Posterior vena cava (tissue), 2 donors: ENCODE measurements at places on chromosomes 5 and 9. TPM values are rescaled to one million over a fixed set of nuclear protein-coding genes. Genes with fewer than 3 reads are reported as not detected.

The TUSC1 gene
- 23.1 TPM for total RNA-seq

The PCDHB8 gene
- total RNA-seq = 3.5 TPM

The WNT8A gene
- not detected for total RNA-seq

The GPR21 gene
- total RNA-seq = 3.3 TPM

The DUSP1 gene
- total RNA-seq = 445 TPM

The CEL gene
- total RNA-seq = 2.8 TPM

The SPATA31C1 gene
- total RNA-seq = not detected

The SHISAL2B gene
- total RNA-seq = not detected

The PGGT1B gene
- 41.1 TPM for total RNA-seq

- DNase-seq = no peak
Observed at GRCh38 chr9:89309608-89310474, 1.2 kb upstream of the CKS2 start.

DNA sequence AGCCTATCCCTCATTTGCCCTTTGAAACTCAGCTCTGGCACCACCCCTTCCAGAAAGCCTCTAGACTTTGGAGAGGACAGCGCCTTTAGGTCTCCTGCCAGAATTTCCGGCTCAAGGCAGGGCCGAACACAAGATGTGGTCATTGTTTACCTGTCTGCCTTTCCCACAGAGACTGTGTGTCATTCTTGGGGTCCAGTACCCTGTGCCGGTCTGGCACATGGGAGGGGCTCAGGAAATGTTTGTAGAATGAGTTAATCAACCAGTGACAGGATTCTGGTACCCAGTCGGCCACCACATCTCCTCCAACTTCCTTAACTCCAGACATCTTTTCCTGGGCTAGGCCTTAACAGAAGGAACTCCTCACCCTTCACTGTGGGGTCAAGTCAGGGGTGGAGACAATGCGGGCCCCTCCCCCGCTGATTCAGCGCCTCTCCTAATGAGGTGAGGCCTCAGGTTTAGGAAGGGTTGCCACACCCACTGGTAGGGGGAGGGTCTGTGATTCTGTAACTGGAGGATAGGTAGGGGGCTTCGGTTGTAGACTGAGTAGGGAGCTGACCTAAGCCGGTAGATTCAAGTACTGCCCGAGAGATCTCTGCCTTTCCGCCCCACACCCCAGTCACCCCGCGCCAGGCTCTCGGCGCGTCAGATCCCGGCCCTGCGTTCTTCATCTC lies 29.3 kb downstream of the PCDH1 start:
- no peak for DNase-seq

DNA sequence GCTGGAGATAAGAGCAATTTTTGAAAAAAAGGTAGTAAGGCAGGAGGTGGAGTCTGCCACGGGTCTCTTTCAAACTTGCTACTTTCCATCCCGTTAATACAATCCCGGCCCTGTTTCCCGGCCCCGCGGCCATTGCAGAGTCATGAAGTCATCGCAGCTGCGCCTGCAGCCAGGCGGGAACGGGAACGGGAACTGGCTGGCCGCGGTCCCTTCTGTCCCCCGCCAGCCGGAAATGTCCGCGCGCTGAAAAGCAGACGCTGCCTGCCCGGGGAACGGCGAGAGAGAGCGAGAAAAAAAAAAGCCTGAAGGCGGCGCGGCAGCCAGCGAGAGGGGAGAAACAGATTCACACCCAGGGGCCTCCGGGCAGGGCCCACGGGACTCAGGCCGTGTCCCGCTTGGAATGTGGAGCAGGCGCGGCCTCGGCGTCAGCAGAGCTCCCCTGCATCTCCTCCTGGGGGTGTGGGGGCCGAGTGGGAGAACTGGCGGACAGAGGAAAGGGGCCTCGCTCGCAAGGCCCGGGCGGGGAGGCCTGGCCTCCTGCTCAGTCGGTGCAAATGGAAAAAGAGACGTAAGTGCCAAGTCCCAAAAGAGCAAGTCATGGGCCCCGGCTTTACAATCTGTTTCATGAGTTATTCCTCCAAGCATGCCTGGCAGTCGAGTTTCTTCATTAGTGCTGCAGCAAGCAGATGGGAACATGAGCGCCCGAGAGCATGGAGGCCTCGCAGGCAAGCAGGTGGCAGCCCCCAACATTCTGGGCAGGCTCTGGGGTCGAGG lies 201.2 kb upstream of the GAS1 start:
- DNase-seq = peak; percentile 96

GRCh38 chr5:96709152-96709821 lies 47.1 kb downstream of the CAST start:
- no peak for DNase-seq

DNA sequence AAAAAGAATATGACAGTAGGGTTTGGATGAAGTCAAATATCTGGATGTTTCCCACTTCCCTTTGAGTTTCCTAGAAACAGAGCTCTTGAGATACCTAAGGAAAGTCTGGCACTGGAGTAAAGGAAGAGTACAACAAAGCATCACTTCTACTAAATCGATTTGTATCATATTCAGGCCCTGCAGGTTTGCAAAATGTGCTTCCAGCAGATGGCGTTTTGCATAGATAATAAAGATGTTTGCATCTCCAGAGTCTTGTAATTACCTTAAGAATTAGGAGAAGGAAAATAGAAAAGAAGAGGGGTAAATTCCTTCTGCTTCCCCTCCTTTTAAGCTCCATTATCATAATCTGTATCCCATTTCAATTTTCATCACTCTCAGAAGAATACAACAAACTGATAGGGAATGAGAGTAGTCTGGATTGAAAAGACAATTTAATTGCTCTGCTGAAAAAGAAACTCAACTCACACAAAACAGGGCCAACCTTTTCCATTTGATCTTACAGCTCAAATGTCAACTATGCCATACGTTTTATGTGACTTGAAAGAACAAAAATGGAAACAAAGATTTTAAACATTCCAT lies 380.4 kb downstream of the PTPRD start:
- DNase-seq = no peak

DNA sequence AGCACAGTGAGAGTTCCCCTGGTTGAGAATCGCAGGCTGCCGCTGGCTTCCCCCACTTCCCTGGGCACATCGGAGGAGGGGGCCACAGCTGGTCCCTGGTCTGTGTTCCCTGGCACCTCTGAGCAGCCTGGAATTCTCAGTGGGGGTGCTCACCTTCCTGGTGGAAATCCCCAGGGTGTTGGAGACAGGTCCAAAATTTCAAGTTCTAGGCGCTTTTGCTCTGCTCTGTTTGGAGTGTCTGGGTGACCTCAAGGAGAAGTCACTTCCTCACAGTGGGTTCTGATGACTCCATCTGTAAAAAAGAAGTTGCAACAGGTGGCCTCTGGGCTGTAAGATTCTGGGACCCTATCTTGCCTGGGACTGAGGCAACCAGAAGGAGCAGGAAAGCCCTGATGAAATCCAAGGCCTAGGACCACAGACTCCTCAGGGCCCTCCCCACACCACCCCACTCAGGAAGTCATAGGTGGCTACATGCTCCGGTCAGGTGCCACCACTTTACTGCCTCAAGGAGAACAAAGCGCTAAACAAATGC lies at the start of gene TRAF1:
Gene TRAF1, minus strand, starts transcription at position 400 of the 532 bp plus-strand sequence. CDS start 721 bp downstream, outside the sequence.
- no peak for DNase-seq

- DNase-seq = no peak
Observed at GRCh38 chr9:82488313-82489200, 500.0 kb downstream of the SPATA31D1 start.

DNA sequence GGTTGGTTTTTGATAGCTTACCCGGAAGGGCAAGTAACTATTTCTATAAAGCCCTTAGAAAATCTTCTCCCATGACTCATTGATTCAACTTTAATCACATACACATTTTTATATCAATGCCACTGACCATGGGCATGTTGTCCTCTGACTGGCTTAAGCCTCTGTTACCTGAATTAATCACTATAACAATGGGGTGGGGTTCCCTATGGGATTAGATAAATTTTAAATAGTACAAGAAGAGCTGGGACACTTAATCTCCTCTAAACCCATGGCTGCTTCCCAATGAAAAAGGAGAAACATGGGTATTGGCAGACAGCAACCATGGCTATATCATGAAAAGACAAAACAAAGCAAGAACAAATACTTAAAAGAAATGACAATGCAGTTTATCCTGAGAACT lies 636.2 kb downstream of the BRINP1 start:
- no peak for DNase-seq

GRCh38 chr9:95025213-95026147 lies 292.0 kb downstream of the FANCC start:
- peak; percentile 88 for DNase-seq

GRCh38 chr9:38761999-38762398 lies 42.1 kb upstream of the FAM240B start:
- DNase-seq = no peak

GRCh38 chr5:44236040-44236439 lies 153.2 kb downstream of the FGF10 start:
- DNase-seq = no peak

GRCh38 chr5:111407562-111407961 lies 104.8 kb downstream of the STARD4 start:
- no peak for DNase-seq

GRCh38 chr5:9124071-9124470 lies 421.8 kb downstream of the SEMA5A start:
- no peak for DNase-seq

DNA sequence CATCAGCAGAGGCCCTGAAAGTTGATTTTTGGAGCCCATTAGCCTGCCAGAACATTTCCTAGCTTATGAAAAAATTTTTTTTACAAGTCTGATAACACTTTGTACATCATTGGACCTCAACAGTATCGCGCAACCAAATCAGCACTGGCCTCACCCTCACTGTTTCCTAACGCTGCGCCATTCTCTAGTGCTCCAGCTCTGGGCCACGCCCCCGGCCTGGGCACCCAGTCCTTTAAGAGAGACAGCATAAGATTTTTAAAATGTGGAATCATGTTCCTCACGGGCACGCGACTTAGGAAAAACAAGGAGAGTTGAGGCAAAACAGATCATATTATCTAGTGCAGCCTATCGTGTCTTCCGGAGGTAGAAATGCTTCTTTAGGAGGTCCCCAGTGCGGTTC lies 114.5 kb downstream of the BOD1 start:
- no peak for DNase-seq

DNA sequence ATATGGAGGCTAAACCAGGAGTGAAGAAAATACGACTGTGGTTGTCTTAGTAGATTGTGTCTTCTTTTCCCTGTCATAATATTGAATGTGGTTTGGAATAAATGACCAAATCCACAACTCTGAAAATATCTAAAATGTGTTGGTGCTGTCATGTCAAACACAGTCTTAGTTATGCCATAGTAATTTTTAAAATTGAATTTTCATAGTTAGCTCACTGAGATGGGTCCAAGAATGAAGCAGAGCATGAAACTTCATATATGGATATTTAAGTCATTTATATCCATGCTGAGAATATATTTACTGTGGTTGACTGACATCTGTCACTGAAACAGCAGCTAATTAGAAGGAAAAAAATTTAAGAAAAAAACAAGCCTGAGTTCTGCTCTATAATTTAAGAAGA lies 260.4 kb upstream of the ATP10B start:
- no peak for DNase-seq

GRCh38 chr5:133079048-133079447 lies 27.2 kb downstream of the HSPA4 start:
- DNase-seq = no peak
